ENCODE measurements at places on chromosomes 1 and 21.

GRCh38 chr1:145751491-145752037, 32.3 kb downstream of the CD160 start:
- DNase-seq = no peak

GRCh38 chr1:173529106-173529505, 52.0 kb downstream of the PRDX6 start:
- DNase-seq = no peak

GRCh38 chr1:59272507-59272906, 24.4 kb upstream of the FGGY start:
- no peak for DNase-seq

- DNase-seq = no peak
Observed at GRCh38 chr1:64516301-64516700, 46.4 kb downstream of the CACHD1 start.

GRCh38 chr21:17279663-17280062, 233.2 kb upstream of the CXADR start:
- no peak for DNase-seq

- no peak for DNase-seq
Observed at GRCh38 chr1:8247811-8248436, 70.0 kb upstream of the SLC45A1 start.

Measured in CD4-positive, alpha-beta T cell treated with Interleukin-4 for 4 hours (primary cell).